ENCODE measurements at places on chromosomes 6 and 20. TPM values are rescaled to one million over a fixed set of nuclear protein-coding genes. Genes with fewer than 3 reads are reported as not detected.

Gene GTSF1L
- not detected for total RNA-seq

Gene GRM4
- not detected for total RNA-seq

Gene CPXM1
- total RNA-seq = 7.1 TPM

Gene TNFAIP3
- total RNA-seq = 17.4 TPM

Gene TPBG
- 126 TPM for total RNA-seq

Gene SOX12
- 6.5 TPM for total RNA-seq

- no peak for ATAC-seq
Observed at GRCh38 chr6:95660544-95660943, 83.2 kb downstream of the MANEA start.

- no peak for ATAC-seq
Observed at GRCh38 chr6:118719351-118720124, 68.1 kb upstream of the CEP85L start.

DNA sequence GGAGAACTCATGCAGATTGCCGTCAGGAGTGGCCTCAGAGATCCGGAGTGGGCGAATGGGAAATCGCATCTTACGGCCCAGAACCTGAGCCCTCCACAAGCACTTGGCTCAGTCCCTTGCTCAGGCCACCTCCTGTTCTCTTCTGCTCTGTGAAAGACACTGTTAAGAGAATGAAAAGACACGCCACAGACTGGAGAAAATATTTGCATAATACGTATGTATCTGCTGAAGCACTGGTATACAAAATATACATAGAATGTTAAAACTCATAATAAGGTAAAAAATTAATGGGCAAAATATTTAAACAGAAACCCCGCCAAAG lies 838 bp upstream of the POM121L2 start:
- ATAC-seq = no peak

DNA sequence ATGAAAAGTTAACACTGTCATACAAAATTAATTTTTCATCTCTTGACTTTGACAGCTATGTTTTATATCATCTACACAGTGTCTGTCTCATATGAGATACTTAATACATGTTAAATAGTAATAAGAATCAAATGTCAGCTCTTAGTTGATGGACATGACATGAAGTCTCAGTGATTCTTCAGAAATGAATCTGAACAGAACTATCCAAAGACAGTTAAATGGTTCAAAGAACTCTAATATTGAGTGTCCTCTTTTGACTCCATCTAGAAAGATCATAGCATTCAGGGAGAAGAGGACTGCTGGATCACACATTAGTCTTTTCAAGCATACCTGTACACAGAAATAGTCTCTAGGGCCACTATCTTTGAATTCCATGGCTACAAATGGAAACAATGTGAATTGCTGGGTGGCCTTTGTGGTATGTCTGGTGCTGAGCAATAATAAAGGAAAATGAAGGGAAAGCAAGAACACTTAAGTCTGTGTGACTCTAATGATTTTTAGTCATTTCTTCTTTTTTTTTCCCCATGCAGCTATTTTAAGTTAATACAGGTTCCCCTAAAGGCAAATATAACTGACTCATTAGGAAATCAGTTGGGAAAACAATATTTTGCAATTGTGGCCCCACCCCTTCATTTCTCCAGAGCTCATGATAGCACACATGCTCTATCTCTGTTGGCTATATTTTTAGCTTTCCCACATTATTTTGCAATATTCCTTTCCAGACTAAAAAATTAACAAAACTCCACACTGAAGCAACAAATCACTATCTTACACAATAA lies 367.5 kb downstream of the GRIK2 start:
- ATAC-seq = peak; percentile 85

- ATAC-seq = no peak
Observed at GRCh38 chr6:17574866-17575560, 25.1 kb upstream of the FAM8A1 start.

DNA sequence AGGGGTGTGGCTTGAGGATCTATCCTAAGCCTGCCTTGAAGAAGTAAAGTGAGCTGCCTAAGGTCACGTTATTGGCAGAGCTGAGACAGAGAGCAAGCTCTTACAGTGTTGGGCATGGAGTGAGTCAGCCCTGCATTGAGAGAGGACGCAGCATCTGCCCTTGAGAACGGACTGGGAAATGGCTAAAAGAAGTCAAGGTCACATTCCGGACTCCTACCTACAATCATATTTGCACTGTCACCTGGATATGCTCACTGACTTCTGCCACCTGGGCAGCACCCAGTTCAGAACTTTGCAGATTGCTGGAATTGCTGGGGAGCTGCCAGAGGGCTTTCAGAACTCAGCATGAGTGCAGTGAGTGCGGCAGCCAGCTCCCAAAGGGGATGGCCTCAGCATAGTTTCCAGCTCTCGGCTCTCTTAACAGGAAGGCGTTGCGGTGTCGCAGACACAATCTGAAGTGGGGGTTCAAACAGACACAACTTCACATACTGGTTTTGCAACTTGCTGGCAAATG lies 199.3 kb upstream of the SGK1 start:
- ATAC-seq = peak; percentile 84

- no peak for ATAC-seq
Observed at GRCh38 chr6:129732542-129732941, 22.6 kb upstream of the ARHGAP18 start.

GRCh38 chr6:146578054-146578453 lies 20.7 kb upstream of the ADGB start:
- ATAC-seq = no peak

GRCh38 chr6:127458817-127459216 lies 372 bp downstream of the KIAA0408 start:
- ATAC-seq = peak; percentile 87

DNA sequence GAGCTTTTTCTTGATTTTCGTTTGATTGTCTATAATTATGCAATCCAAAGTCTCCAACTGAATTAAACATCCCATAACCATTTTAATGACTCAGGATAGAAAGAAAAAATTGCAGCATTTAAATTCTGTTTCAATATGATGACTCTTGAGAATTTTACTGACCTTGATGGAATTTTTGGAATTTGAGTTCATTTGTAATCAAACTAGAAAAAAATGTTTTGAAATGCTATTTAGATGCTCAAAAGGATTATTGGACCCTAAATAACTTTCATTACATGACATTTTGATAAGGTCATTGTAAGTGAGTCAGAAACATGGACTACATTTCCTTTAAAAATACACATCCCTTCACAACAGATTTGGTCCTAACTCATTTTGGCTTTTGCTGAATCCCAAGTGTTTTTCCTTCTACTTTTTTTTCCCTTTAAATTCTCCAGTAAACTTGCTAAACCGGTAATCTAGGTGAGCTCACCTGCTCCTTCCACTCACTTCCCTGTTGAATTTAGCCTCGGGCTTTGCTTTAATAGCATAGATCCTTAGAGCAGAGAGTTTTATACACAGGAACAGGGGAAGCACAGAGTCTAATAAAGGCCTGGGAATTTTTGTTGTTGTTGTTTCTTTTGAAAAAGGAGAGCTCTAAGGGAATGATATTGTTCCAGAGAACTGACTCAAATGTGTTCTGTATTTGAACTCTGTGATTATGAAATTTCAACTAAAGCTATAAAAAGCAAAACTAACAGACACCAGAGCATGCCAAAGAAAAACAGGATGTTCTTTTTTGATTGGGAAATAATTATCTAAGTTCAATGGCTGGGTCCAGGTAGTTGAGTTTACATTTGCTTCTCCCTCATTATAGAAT lies 1088.2 kb upstream of the CITED2 start:
- peak; percentile 90 for ATAC-seq

DNA sequence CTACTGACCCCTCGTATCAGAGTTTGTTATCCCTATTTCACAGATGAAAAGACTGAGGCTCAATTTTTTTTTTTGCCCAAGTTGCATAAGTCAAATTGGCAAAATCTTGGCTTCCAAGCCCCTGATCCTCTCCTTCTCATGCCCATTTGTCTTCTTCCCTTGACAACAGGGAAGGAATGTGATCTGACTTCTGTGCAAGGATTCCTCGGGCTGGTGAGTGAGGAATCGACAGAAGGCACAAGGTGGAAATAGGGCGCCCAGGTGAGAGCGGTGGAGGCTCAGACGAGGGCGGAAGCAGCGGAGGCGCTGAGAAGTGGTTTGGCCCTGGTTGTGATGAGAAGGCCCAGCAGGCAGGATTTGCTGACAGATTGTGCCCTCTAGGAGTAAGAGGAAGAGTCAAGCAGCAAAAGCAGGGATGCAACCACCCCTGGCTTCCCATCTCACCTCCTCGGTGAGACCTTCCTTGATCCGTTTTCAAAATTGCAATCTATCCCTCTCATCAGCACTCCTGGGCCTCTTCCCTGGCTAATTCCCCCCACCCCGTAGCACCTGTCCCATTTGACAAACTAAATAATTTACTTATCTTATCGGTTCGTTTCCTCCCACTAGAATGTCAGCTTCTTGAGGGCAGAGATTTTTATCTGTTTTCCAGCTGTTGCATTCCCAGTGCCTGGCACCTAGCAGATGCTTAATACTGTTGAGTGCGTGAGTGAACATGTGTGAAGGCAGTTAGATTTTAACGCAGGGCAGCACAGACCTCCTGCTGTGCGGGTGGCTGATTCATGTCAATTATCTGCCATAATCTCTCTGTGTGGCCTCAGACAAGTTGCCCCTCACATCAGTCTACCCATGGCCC lies 3.7 kb upstream of the SIRPA start:
- no peak for ATAC-seq

DNA sequence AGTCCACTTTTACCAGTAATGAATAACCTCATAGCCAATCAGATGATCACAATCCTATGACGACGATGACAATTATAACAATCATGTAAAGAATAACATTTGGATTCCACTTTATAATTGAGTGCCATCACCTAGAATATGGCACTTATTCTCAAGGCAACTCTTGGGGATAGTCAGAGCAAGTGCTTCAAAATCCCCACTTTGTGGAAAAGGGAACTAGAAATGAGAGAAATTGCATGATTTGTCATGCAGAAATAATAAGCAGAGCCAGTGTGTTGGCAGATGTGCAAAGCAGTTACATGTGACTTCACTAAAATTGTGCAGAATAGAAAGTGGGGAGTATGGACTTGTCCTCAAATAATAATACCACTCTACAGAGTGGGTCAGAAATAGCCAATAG lies 41.3 kb downstream of the FRK start:
- ATAC-seq = no peak

DNA sequence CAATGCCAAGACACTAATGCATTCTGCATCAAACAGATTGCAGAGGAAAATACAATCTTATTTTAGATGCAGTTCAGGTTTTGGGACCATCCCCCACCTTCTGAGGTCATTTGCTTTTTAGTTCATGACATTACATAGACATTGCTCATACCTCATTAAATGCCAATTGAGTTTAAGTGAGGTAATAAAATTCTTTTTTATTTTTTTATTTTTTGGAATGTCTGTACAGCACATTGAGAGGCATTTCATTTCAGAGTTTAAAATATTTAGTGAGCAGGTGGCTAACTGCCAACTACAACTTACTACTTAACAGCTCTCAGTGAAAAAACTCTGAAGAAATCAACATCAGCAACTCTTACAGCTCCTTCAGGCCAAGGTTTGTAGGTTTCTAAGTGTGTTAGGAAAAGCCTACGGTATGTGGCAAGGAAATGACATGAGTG lies 482.2 kb upstream of the RNF217 start:
- no peak for ATAC-seq

DNA sequence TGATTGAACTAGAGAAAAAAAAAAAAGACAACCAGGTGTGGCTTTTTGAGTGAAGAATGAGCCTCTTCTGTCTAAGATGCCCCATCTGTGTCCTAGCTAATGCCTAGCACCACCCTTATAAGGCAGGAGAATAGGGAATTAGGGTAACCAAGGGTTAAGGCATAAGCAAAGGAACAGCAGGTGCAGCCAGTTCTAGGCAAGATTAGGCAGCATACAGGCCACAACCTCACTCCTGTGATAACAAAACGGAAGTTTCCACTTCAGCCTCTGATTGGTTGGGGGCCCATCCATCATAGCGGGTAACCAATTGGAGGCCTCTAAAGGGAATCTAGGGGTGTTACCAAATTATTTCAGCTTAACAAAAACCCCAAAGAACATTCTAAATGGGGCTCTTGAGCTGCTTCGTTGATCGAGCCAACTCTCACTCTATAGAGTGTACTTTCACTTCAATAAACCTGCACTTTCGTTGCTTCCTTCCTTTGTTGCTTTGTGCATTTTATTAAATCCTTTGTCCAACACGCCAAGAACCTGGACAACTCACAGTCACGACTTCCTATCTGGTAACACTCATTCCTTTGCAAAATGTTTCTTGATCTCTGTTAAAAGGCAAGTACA lies 61.9 kb upstream of the TAGAP start:
- ATAC-seq = no peak

GRCh38 chr6:142765306-142765705 lies 179.7 kb downstream of the HIVEP2 start:
- no peak for ATAC-seq

DNA sequence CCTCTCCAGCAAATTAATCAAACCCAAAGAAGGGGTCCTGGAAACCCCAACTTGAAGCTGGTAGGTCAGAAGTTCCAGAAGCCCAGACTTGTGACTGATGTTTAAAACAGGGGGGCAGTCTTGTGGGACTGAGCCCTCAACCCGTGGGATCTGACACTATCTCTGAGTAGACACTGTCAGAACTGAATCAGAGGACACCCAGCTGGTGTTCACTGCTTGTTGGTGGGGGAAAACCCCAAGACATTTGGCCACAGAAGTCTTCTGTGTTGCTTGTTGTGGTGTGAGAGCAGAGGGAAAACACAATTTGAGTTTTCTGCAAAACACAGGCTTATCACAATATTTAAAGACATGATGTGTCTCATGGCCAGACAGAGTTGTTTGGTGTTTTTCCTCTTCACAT lies 29.9 kb downstream of the KIF13A start:
- no peak for ATAC-seq

DNA sequence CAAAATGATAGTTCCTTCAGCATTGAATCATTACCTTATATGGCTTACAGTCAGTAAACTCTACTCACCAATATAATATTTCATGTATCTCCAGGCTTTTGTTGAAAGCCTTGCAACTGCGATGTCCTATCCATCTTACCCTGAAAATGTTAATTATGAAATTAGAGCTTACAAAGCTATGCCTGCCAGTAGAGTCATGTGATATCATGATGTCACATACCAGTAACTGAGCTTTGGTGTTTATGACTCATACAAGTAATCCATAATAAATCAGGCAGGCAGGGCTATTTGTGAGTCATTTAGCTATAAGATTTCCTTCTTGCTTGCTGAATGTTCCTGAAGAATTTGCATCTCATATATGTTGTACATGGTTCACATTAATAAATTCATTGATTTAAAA lies 44.9 kb upstream of the FAM83B start:
- no peak for ATAC-seq

- no peak for ATAC-seq
Observed at GRCh38 chr6:131183427-131184095, 48.3 kb downstream of the AKAP7 start.

DNA sequence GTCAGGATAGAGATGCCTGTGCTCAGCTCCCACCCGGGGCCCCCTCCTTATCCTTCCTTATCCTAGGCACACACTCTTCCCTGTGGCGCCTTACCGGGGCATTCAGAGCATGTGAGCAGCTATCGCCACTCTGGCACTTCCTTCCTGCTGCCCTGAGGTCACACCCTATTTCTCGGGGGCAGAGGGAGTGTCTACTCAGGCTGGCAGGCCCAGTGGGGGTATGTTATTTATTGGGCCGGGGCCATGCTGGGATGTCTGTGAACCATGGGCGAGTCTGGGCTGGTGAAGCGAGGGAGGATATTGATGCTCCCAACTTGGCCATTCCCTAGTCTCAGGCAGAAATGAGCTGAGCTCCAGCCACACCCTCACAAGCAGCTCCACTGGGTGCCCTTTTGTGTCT lies 3.9 kb upstream of the LY6G6D start:
- no peak for ATAC-seq
